ENCODE measurements at places on chromosomes 2 and 18. TPM values are rescaled to one million over a fixed set of nuclear protein-coding genes. Genes with fewer than 3 reads are reported as not detected.

KANSL3 gene
- polyA plus RNA-seq: 10.0 TPM

TEX44 gene
- polyA plus RNA-seq: not detected

IL1RL2 gene
- polyA plus RNA-seq: 2.0 TPM

RPRM gene
- not detected for polyA plus RNA-seq

ALPG gene
- not detected for polyA plus RNA-seq

AGXT gene
- 1,572 TPM for polyA plus RNA-seq

HOXD1 gene
- not detected for polyA plus RNA-seq

KIF1A gene
- polyA plus RNA-seq: 0.21 TPM

DPYSL5 gene
- not detected for polyA plus RNA-seq

CYP1B1 gene
- 3.6 TPM for polyA plus RNA-seq

ST6GAL2 gene
- 1.0 TPM for polyA plus RNA-seq
